ENCODE measurements at places on chromosomes 16 and 17. TPM values are rescaled to one million over a fixed set of nuclear protein-coding genes. Genes with fewer than 3 reads are reported as not detected.

CA7 gene
- not detected for total RNA-seq

GGT6 gene
- total RNA-seq: not detected

MT4 gene
- total RNA-seq: not detected

- no peaks in the 10 kb centered on the region for H3K36me3 ChIP-seq
- no peak overlapping the region for H3K4me3 ChIP-seq
Measured at GRCh38 chr17:1192911-1193699, 13.3 kb upstream of the ABR start.

DNA sequence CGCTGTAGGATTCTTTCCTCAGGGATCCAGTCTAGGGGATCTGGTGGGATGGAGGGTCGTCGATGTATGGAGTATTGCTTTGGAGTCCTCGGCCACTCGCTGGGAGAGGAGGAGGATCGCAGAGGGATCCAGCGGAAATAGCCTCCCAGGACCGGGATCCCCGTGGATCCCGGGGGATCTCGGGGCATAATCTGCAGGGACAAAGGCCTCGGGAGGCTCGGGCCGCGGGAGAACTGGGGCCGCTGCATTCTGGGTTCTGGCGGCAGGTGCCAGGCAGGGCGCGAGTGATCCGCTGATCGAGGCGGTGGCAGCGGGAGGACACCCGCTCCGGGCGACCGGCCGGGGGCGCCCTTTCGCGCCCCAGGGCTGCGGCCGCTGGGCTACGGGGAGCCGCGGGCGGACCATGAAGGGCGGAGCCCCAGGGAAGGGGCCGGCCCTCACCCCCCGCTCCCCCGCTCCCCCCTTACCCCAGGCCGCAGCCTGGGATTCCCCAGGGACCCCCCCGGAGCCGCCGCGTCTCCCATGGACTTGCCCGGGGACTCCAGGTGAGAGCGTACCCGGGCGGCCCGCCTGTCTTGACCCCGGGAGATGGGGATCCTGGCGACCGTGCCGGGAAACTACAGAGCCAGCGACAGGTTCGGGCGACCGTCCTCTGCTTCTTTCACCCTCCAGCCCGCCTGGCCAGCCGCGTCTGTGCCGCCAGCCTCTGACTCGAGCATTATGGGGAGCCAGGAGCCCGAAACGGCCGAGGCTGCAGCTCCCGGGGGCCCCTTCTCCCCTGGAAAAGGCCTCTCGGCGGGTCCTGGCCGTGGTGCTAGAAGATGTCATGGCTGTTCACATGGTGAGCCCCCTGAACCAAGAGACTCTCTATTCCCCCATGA, 604 bp downstream of the PRR14 start:
- peaks cover 3% of the 10 kb centered on the region for H3K27me3 ChIP-seq
- DNase-seq: peak; percentile 54
- peak overlapping the region; percentile 94 for H3K27ac ChIP-seq
- H3K4me1 ChIP-seq: peaks cover 24% of the 10 kb centered on the region
- H3K4me3 ChIP-seq: peak overlapping the region; percentile 99

DNA sequence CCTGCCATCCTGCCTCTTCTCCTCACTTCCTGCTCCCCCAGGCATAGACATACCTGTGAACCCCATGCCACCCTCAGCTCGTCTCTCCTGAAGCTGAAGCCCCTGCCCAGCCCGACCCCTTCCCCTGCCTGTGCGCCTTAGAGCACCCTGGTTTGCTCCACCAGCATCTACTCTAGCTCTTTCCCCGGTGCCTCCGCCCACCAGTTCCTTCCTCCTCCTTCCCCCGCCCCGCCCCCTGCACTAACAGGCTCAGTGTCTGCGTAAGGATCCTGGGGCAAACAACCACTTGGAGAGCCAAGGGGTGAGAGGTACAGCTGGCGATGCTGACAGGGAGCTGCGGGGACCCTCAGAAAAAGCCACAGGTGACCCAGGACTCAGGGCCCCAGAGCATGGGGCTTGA, 1.9 kb downstream of the GPR142 start:
- no peaks in the 10 kb centered on the region for H3K27me3 ChIP-seq
- no peak overlapping the region for H3K27ac ChIP-seq
- H3K36me3 ChIP-seq: peaks cover 4% of the 10 kb centered on the region
- DNase-seq: no peak
- H3K4me3 ChIP-seq: no peak overlapping the region
- no peaks in the 10 kb centered on the region for H3K4me1 ChIP-seq

- H3K4me1 ChIP-seq: no peaks in the 10 kb centered on the region
- DNase-seq: no peak
- no peaks in the 10 kb centered on the region for H3K27me3 ChIP-seq
- no peak overlapping the region for H3K4me3 ChIP-seq
- H3K27ac ChIP-seq: no peak overlapping the region
Measured at GRCh38 chr17:3873862-3874261, 19.0 kb downstream of the CAMKK1 start.

DNA sequence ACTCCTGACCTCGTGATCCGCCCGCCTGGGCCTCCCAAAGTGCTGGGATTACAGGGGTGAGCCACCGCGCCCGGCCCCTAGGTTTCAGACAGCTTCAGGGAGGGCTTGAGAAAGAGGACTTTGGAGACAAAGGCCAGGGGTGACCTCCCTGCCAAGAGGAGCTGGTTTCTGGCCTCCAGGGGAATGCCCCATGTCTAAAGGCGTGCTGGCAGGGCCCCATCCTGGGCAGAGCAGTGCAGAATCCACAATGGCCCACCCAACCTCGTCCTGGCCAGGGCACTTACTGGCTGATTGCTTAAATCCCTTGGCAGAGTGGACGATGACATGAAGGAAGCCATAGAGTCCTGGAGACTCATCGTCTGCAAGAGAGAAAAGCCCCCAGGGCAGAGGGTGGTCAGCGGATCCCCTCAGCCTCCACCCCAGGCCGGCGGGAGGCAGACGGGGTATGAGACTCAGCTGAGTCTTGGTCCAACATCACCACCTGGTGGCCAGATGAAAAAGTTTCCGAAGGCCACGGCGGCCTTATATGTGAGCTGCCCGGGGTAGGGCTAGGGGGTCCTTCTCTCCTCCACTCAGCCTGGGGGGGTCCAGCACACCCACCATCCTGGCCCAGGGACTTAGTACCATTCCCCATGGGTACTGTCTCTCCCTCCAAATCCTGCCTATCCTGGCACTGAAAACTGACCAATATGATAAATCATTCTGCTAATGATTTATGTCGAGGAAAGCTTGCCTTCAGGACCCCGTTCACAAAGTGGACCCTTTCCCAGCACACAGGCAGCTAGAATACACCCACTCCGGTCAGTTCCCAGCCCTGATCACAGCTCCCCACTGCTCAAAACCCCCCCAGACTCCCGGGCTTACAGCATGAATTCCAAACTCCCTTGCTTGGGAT, 59.1 kb downstream of the TIMM22 start:
- no peak overlapping the region for H3K27ac ChIP-seq
- no peak overlapping the region for H3K4me3 ChIP-seq
- H3K4me1 ChIP-seq: peaks cover 3% of the 10 kb centered on the region
- DNase-seq: peak; percentile 49
- peaks cover 10% of the 10 kb centered on the region for H3K36me3 ChIP-seq

- H3K4me3 ChIP-seq: peak overlapping the region; percentile 98
- peaks cover 45% of the 10 kb centered on the region for H3K4me1 ChIP-seq
- H3K27ac ChIP-seq: peak overlapping the region; percentile 86
- H3K36me3 ChIP-seq: no peaks in the 10 kb centered on the region
- H3K27me3 ChIP-seq: peaks cover 2% of the 10 kb centered on the region
Measured at GRCh38 chr17:63623786-63624530, 1.7 kb downstream of the MAP3K3 start.

Data from HFFc6 (cell line).